ENCODE measurements at places on chromosomes 1 and 21. TPM values are rescaled to one million over a fixed set of nuclear protein-coding genes. Genes with fewer than 3 reads are reported as not detected.

The AIRE gene
- not detected for total RNA-seq

The BMP8A gene
- not detected for total RNA-seq

The PADI1 gene
- total RNA-seq: not detected

The CLCA1 gene
- not detected for total RNA-seq

The S100A7A gene
- not detected for total RNA-seq

The C8B gene
- total RNA-seq: not detected

The LCK gene
- 0.13 TPM for total RNA-seq

The NBPF4 gene
- total RNA-seq: not detected

The CYYR1 gene
- total RNA-seq: 15.5 TPM

The SPRTN gene
- total RNA-seq: 30.5 TPM

The GOLT1A gene
- not detected for total RNA-seq

The TMCO1 gene
- 104 TPM for total RNA-seq

Data from thoracic aorta endothelial cell (primary cell).